ENCODE measurements at places on chromosomes 3 and 15. TPM values are rescaled to one million over a fixed set of nuclear protein-coding genes. Genes with fewer than 3 reads are reported as not detected.

DNA sequence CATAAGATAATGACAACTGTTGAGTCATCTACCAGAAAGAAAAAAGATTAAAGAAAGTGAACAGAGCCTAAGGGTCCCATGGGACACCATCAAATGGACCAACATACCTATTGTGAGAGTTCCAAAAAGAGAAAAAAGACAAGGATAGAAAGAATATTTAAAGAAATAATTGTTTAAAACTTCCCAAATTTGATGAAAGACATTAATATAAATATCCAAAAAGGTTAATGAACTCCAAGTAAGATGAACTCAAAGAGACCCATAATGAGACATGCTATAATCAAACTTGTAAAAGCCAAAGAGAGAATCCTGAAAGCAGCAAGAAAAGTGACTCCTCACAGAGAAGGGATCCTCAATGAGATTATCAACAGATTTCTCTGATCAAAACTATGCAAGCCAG lies 8.9 kb downstream of the NRG4 start:
- no peak for DNase-seq

CCR5 gene
- 1.9 TPM for total RNA-seq

DNA sequence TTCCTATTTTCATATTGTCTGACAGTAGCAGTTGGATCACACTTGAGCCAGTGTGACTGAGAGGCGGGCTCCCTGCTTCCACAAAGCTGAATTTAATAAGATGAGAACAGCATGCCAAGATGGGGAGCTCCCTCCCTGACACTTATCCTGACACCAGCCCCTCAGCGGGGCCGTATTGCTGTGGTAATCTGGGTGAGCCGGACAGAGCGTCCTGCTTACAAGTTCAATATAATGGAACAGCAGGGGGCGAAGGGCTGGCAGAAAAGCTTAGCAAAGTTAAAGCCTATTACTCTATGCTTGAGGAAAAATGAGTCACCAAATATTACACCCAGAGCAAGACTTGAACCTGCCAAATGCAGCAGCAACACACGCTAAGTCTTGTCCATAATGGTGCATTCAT lies 163.8 kb upstream of the CMC1 start:
- DNase-seq: peak; percentile 68

GRCh38 chr15:74144153-74144775 lies 13.9 kb downstream of the ISLR2 start:
- DNase-seq: no peak

DNA sequence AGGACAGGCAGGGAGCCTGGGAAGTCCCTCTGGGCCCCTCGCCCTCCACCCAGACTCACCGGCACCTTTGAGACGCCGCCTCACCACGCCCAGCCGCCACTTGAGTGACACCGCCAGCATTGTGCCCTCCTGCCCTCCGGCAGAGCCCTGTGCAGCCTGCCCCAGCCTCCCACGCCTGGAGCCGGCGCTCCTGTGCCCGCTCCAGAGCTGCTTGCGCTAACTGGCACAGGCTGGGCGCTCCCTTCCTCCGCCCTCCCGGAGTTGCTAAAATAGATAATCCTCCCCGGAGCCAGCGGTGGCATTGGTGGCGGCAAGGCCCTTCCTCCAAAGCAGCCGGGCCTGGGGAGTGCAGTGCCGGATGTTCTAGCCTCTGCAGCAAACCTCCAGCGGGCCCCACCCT lies 15.7 kb upstream of the GRIP2 start:
- no peak for DNase-seq

- DNase-seq: no peak
These were observed 111.7 kb upstream of the SMAD3 start for GRCh38 chr15:66953523-66954229.

UBAP1L gene
- total RNA-seq: 3.6 TPM

C3orf49 gene
- not detected for total RNA-seq

DNA sequence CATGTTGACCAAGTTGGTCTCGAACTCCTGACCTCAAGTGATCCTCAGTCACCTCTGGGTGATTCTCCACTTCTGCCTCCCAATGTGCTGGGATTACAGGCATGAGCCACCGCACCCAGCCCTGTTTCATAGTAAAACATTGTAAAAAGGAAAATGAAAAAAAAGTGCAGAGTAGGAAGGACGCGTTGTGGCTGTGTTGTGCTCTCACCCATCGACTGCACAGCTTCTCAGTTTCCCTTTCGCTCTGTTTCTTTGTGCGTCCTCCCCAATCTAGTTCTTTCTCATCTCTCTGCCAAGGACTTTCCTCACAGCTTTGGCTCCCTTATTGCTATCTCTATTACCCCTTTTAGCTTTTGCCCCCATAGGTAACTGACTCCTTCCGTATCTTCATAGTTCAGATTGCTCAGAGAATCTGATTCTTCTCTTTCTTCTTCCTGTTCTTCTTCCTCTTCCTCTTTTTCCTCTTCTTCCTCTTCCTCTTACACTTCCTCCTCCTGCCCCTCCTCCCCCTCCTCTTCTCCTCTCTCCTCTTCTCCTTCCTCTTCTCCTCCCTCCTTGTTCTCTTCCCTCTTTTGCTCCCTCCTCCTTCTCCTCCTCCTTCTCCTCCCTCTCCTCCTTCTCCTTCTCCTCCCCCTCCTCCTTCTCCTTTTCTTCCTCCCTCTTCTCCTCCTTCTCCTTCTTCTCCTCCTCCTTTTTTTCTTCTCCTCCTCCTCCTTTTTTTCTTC lies 81.1 kb upstream of the VGLL4 start:
- DNase-seq: peak; percentile 14

LRRC31 gene
- not detected for total RNA-seq

PPM1L gene
- total RNA-seq: 12.3 TPM

DNA sequence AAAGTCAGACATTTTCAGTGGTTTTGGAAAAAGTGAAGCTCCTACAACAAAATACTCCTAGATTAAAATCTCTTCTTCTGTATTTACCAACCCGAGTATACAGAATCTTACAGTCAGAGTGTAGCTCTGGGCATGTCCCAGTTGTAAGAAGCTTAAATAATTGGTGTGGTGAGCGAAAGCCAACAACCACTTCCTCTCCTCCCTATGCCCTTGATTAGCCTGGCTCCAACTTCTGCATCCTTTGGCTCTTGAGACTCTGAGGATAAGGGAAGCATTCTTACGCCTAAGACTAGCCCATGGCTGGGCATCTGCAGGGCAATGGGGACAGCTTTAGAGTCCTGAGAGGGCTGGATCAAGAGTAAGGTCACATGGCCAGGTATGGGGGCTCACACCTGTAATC lies 25.5 kb downstream of the RFT1 start:
- no peak for DNase-seq

DNA sequence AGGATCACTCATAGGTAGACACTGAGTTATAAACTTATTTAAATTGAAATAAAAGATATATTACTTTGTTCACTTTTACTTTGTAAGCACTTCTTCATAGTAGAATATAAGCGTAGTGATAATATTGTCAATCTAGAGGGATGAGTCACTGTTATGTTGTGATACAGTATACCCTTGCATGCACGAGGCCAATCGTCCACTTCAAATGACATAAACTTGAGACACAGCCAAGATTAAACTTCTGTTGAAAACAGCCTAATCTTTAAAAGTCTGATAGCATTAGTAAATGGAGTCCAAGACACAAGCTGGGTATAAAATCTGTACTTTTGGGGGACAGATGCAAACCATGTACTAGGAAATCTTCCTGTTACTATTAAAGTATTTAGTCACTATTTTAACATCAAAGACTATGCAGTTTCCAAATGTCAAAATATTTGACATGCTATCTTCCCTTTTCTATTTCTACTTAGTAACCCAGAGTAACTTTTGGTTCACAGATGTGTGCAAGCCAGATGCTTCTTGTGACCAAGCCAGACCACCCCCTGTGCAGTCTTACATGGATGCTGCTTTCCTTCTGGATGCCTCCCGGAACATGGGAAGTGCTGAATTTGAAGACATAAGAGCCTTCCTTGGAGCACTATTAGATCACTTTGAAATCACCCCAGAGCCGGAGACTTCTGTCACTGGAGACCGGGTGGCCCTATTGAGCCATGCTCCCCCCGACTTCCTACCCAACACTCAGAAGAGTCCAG lies 85.3 kb downstream of the PIK3R4 start:
- no peak for DNase-seq

GRCh38 chr3:9401986-9402385 lies 4.6 kb downstream of the SETD5 start:
- no peak for DNase-seq

GOLGA6L4 gene
- 6.4 TPM for total RNA-seq

SLC24A5 gene
- total RNA-seq: not detected

SEMA7A gene
- total RNA-seq: 1.2 TPM

DNA sequence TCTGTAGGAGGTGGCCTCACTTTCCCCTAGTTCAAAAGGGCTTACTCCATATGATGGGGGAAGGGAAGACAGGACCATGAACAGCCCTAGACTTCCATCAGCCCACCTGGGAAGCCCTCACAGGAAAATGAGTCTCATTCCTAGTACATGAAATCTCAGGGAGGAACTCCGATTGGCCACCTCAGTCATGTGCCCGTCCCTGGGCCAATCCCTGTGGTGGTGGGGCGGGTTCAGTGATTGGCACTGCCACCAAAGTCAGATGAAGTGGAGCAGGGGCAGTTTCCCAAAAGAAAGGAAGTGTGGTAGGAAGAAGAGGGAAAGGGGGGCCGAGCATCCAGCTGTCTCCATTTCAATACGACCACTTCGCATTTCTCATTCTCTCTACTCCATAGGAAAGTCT lies 25.9 kb upstream of the GP9 start:
- peak; percentile 48 for DNase-seq

CNTN6 gene
- total RNA-seq: 11.2 TPM

DNA sequence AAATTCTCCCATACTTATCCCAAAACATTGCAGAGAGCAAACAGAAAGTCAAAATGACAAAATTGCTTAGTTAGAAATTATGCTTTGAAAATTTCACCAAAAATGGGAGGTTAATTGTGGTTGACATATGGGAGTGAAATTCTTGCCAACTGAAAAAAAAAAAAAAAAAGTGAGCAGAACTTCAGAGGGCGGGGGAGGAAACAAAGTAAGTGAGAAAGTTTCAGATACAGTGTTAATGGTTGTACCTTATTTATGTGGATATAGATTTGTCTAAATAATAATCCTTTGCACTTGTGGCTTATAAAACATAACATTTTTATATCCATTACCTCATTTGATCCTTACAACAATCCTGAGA lies 91.5 kb upstream of the RAP2B start:
- DNase-seq: no peak

- no peak for DNase-seq
These were observed 16.6 kb downstream of the ABHD6 start for GRCh38 chr3:58254144-58254543.

DNA sequence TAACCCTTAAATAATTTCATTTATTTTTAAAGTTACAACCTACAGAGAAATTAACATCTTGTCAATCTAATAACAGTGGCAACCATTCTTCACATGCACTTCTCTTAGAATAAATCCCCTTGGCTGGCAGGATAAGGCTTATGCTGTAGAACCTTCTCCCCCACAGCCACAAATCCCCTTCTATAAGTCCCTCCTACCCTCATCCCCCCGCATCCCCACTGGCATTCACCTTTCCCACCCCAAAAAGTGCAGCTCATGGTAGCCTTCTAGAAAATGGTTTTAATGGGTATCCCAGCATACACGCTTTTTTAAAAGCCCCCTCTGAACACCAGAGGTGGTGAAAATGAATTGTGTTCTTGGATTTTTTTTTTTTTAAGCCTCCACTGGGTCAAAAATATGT lies 49.2 kb downstream of the CAPN7 start:
- DNase-seq: no peak

DNA sequence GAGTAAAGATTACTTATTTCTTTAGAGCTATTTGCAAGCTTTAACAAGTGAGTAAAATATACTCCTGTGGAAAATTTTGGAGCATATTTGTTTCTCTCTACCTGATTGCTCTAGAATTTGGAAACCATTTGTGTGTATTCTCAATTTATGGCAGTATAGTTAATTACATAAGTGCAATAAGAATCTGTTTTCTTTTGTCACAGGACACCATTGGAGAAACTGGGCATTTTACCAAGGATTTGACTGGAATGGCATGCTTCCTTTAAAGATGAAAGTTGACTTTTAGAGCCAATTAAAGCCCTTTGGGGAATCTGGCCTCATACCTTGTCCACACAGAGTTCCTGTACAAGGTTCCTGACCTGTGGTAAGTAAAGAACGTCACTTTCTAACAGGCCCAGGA lies 38.4 kb downstream of the PAQR5 start:
- no peak for DNase-seq

C15orf62 gene
- total RNA-seq: 0.10 TPM

GRCh38 chr3:78268716-78269668 lies 1229.1 kb downstream of the ROBO2 start:
- DNase-seq: no peak

GRCh38 chr15:89149501-89150101 lies 61.3 kb downstream of the ABHD2 start:
- no peak for DNase-seq

DNA sequence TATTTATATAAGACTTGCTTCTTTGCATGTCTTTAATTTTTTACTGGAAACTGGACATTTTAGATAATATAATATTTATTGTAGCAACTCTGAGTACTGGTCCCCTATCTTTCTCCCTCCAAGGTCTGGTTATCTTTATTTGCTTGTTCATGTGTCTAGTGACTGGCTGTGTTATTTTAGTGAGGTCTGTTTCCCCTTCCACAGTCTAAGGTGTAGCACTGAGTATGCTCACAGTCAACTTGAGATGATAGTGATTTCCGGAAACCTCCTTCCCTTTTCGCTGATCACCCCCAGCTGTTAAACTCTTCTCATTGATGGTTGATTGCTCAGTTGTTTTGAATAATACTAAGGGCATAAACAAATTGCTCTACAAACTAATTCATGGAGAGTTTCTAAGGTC lies 37.0 kb downstream of the PCNP start:
- no peak for DNase-seq

- peak; percentile 68 for DNase-seq
These were observed 4.0 kb downstream of the TRIM71 start for GRCh38 chr3:32821686-32822296.

GRCh38 chr15:94432279-94432678 lies 200.9 kb downstream of the MCTP2 start:
- DNase-seq: no peak

- no peak for DNase-seq
These were observed 9.1 kb downstream of the PLXND1 start for GRCh38 chr3:129597087-129597999.

GRCh38 chr15:58473724-58474123 lies 41.9 kb downstream of the LIPC start:
- DNase-seq: no peak

GRCh38 chr15:74327756-74328155 lies 39.7 kb downstream of the CYP11A1 start:
- no peak for DNase-seq

Measured in posterior vena cava (tissue), 2 donors.